ENCODE measurements at places on chromosomes 3 and 15.

DNA sequence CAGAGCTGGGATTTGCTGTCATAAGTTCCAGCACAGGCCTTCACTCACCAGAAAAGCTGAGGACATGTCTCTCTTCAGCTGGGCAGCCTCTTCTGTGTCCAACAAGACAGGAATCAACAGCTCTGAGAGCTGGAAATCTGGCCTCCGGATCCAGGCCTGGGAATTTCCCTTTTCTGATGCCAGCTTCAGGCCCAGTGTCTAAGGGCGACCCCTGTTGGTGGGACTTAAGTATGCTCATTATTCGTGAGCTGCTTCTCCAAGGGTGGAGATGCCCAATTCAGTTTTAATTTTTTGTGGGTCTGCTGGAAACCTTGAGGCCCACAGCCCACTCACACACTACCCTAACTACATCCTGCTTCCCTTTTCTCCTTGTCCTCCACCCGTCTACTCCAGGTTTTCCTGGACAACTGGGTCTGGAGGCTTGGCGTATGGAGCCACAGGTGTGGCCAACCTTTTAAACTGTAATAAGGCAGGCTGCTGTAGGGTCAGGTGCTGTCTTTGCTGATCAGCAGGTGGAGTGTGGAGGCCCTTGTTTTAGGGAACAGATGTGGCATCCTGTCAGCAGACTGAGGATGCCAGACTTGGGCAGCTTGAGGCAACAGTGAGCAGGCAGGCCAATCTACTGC is 2.6 kb upstream of the CEMIP start:
- H3K4me3 ChIP-seq: no peak overlapping the region
- H3K36me3 ChIP-seq: no peaks in the 10 kb centered on the region
- DNase-seq: peak; percentile 62
- peaks cover 3% of the 10 kb centered on the region for H3K4me1 ChIP-seq
- no peak overlapping the region for H3K27ac ChIP-seq
- H3K27me3 ChIP-seq: peaks cover 44% of the 10 kb centered on the region

DNA sequence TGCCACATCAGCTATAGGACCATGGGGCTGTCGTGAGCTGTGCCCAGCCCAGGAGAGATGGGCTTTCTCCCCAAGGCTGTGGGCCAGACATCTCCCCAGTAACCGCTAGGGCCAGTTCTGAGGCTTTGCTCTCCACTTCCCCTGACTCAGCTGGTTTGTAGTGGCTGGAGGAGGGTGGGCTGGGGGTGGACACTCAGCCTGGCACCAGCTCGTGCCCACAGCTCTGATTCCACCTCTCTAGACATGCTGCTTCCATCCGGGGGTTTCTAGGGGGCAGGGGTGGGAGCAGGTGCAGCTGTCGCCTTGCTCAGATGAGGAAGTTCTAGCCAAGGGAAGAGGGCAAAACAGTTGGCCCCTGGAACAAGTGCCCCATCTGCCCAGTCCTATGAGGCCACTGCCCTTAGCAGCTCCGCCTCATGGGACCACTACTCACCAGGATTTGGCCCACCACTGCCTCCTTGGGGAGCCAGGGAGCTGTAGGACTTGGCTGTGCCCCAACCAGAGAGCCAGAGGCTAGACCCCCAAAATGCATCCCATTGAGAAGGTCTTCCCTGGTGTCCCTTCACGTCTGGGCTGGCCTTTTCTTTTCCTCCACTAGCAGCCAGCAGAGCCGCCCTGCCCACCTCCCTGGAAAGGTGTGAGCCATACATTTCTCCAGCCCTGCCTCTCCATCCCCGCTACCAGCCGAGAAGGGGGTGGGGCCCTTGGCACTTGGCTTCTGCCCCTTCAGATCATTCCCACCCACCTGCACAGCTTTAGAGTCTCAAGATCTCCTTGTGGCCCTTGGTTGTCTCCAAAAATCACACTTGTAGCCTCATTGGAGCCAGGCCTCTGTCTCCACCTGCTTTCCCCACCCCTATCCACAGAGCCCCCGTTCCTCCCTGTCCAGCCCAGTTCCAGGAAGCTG is 9.9 kb downstream of the GLYCTK start:
- H3K36me3 ChIP-seq: peaks cover 3% of the 10 kb centered on the region
- H3K4me1 ChIP-seq: peaks cover 11% of the 10 kb centered on the region
- no peak overlapping the region for H3K4me3 ChIP-seq
- no peak overlapping the region for H3K27ac ChIP-seq
- no peak for DNase-seq
- no peaks in the 10 kb centered on the region for H3K27me3 ChIP-seq

GRCh38 chr3:24510030-24510648 is 15.5 kb upstream of the THRB start:
- H3K27ac ChIP-seq: no peak overlapping the region
- H3K4me3 ChIP-seq: no peak overlapping the region
- peaks cover 7% of the 10 kb centered on the region for H3K27me3 ChIP-seq
- no peaks in the 10 kb centered on the region for H3K4me1 ChIP-seq

- no peak overlapping the region for H3K27ac ChIP-seq
- peaks cover 8% of the 10 kb centered on the region for H3K27me3 ChIP-seq
- no peaks in the 10 kb centered on the region for H3K4me1 ChIP-seq
- no peaks in the 10 kb centered on the region for H3K36me3 ChIP-seq
- H3K4me3 ChIP-seq: no peak overlapping the region
Observed at GRCh38 chr3:69716119-69716518, 23.1 kb upstream of the MITF start.

DNA sequence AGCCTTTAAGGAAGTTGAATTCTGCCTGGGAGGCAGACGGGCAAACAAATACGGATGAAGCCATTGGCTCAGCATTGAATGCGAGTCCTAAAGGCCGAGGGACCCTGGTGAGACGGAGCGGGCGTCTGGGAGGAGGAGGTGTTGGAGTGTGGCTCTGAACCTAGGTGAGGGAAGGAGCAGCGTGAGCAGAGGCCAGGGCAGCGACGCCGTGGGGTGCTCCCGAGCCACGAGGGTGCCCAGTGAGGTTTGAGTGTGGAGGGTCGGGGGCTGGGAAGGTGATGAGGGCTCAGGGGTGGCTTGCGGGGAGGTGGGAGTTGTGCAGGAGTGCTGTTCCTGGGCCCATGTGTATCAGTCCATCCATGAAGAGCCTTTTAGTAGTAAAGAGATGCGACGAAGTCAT is 17.0 kb downstream of the CORO2B start:
- H3K27ac ChIP-seq: no peak overlapping the region
- H3K4me3 ChIP-seq: no peak overlapping the region
- H3K4me1 ChIP-seq: no peaks in the 10 kb centered on the region

Measured in activated naive CD8-positive, alpha-beta T cell treated with anti-CD3 and anti-CD28 coated beads for 36 hours (primary cell).